Thymus (tissue), 14 donors: ENCODE measurements at places on chromosomes 7 and 10. TPM values are rescaled to one million over a fixed set of nuclear protein-coding genes. Genes with fewer than 3 reads are reported as not detected.

DNA sequence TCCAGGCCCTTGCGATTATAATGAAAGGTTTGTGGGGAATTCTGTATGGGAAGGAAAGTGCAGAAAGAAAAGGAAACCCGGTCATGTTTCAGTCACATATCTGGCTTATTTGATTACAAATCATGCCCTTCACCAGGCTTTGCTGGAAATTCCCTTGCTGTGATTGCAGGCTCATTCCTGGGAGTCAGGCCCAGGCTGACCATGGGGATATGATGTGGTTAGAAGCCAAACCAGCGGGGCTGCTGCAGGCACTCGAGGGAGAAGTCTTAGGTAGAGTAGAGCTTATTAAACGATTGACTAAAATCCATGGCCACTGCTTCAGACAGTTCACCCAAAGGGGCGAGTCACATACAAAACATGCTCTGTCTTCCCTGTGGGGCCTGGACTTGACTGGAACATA lies 16.2 kb downstream of the PKD1L1 start:
- DNase-seq = no peak
- no peak overlapping the region for H3K27ac ChIP-seq
- H3K27me3 ChIP-seq = no peaks in the 10 kb centered on the region
- no peak overlapping the region for H3K4me3 ChIP-seq
- H3K36me3 ChIP-seq = no peaks in the 10 kb centered on the region

- no peak for DNase-seq
- no peak overlapping the region for H3K4me3 ChIP-seq
- H3K4me1 ChIP-seq = no peaks in the 10 kb centered on the region
- H3K36me3 ChIP-seq = no peaks in the 10 kb centered on the region
- H3K27ac ChIP-seq = no peak overlapping the region
Measured at GRCh38 chr7:16121876-16122390, 299.4 kb downstream of the CRPPA start.

- H3K4me3 ChIP-seq = no peak overlapping the region
- peaks cover 65% of the 10 kb centered on the region for H3K27me3 ChIP-seq
- H3K4me1 ChIP-seq = no peaks in the 10 kb centered on the region
- DNase-seq = no peak
Measured at GRCh38 chr10:123997486-123998196, 95.8 kb downstream of the CHST15 start.

DNA sequence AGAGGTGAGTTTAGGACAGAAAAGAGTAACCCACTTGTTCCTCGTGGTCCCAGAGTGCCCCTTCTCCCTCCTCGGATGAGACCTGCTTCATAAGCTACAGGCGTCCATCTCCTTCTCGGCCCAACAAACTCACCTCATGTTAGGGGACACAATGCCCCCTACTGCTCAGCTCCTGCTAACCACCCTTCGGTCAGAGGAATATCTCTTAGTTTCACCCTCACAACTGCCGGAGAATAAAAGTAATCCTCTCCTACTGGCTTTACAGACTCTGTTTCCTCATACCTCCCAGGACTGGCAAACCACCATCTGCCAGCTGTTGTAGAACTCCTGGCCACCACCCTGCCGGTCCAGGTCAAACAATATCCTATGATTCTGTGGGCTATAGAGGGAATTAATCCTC lies 3.2 kb downstream of the AKR1B15 start:
- no peak for DNase-seq
- no peak overlapping the region for H3K4me3 ChIP-seq
- H3K27me3 ChIP-seq = no peaks in the 10 kb centered on the region
- H3K4me1 ChIP-seq = no peaks in the 10 kb centered on the region
- H3K27ac ChIP-seq = no peak overlapping the region

DNA sequence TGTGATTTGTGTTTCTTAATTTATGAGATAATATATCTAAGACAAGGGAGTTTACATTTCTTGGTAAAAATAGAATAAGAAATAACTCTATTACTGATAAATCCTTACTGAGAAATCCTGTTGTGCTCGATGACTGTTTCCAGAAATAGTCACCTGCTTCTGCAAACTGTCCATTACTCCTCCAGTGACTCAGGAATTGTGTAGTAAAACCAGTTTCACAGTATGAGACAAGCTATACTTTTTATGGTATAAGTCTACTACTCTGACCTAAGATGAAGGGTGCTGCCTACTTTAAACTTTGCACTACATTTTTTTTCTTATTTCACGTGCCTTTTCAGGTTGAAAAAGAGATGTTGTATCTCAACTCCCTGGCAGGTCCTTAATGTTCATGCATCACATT lies 6.8 kb upstream of the ANKRD22 start:
- H3K36me3 ChIP-seq = no peaks in the 10 kb centered on the region
- no peak overlapping the region for H3K27ac ChIP-seq
- no peak for DNase-seq

DNA sequence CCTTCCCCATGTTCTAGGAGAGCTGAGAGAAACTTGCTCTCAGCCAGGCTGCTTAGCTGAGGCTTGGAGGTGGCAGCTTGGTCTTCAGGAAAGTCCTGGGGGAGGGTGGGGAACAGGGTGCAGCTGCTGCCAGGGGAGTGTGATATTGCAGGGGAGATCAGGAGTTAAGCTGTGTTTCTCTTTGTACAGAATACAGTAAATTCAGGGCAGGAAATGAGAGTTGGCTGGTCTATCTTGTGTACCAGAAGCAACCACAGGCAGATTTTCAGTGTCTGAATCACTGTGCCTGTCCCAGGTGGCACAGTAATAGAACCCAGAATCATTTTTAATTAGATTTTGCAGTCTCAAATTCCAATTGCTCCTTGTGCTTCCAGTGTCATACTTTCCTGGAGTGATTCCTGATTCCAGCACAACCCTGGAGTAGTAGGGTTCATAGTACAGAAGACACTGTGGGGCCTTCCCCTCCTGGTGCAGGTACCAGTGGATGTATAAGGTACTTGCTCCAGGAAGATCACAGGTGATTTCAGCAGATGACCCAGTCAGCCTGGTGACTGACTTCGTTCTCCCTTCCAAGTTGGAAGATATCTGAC lies 94.0 kb upstream of the TARP start:
- H3K4me1 ChIP-seq = peaks cover 50% of the 10 kb centered on the region
- no peaks in the 10 kb centered on the region for H3K27me3 ChIP-seq
- peak overlapping the region; percentile 90 for H3K27ac ChIP-seq
- no peak for DNase-seq

- no peaks in the 10 kb centered on the region for H3K36me3 ChIP-seq
- no peak overlapping the region for H3K4me3 ChIP-seq
- no peak for DNase-seq
- H3K27me3 ChIP-seq = no peaks in the 10 kb centered on the region
- no peaks in the 10 kb centered on the region for H3K4me1 ChIP-seq
Measured at GRCh38 chr10:62769574-62770242, 34.8 kb upstream of the ADO start.

DNA sequence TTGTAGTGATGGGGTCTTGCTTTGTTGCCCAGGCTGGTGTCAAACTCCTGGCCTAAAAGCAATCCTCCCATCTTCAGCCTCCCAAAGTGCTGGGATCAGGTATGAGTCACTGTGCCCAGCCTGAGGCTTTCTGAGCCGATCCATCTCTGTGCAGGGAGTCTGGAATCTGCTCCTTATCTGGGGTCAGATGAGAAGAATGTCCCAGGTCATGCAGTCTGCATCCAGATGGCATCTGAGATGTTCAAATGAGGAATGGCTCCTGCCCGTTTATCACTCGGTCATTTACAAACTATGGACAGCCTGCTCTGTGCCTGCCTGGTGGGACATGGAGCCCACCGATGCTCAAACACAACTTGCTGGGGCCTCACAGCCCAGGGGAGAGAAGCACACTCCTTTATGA lies 11.1 kb upstream of the SLC18A3 start:
- H3K27ac ChIP-seq = no peak overlapping the region
- H3K27me3 ChIP-seq = no peaks in the 10 kb centered on the region
- no peak for DNase-seq
- H3K4me1 ChIP-seq = no peaks in the 10 kb centered on the region

DNA sequence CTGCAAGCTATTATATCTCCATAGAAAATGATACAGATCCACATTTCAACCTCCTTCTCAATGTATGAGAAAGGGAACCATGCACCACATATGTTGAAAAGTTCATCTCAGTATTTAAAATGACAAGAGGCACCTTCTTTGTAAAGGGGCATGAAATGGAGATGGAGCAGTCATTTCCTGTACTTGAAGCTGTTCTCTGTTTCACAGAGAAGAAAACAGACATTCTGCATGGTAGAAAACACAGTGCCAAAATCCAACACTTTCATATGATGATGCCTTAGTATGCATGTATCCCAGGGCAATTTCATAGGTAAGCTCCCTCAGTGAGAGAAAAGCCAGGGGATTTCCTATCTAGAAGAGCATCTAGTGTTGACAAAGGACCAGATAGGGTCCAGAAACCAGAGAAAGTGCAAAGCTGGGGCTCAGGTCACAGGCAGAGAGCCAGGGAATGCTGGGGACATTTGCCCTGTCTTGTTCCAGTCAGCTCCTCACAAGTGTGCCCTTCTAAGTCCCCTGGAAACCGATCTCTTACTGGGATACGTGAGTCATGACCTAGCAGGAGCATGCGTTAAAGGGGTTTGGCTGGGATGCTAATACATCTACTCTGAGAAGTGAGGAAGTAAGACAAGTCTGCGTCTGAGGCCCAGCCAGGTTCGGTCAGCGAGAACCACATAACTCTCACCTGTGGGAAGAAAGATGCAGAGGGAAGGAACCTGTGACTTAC lies 118.7 kb downstream of the ICA1 start:
- H3K4me1 ChIP-seq = peaks cover 3% of the 10 kb centered on the region
- no peak overlapping the region for H3K4me3 ChIP-seq
- H3K27me3 ChIP-seq = no peaks in the 10 kb centered on the region
- peak overlapping the region; percentile 62 for H3K27ac ChIP-seq

DNA sequence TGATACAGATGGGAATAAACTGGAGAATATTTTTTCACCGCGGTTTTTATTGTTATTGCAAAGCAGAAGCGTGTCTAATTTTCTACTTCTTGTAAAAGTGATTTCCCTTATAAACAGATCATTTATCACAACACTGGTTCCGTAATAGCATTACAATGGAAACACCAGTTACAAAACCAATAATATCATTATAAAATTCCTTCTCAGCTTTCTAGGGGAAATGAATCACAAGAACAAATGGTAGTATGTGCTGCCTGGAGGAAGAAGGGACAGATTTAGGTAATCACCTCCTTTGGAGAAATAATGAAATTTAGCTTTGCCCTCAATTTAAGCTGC lies 2.4 kb upstream of the CCDC6 start:
- no peaks in the 10 kb centered on the region for H3K36me3 ChIP-seq
- no peaks in the 10 kb centered on the region for H3K27me3 ChIP-seq

DNA sequence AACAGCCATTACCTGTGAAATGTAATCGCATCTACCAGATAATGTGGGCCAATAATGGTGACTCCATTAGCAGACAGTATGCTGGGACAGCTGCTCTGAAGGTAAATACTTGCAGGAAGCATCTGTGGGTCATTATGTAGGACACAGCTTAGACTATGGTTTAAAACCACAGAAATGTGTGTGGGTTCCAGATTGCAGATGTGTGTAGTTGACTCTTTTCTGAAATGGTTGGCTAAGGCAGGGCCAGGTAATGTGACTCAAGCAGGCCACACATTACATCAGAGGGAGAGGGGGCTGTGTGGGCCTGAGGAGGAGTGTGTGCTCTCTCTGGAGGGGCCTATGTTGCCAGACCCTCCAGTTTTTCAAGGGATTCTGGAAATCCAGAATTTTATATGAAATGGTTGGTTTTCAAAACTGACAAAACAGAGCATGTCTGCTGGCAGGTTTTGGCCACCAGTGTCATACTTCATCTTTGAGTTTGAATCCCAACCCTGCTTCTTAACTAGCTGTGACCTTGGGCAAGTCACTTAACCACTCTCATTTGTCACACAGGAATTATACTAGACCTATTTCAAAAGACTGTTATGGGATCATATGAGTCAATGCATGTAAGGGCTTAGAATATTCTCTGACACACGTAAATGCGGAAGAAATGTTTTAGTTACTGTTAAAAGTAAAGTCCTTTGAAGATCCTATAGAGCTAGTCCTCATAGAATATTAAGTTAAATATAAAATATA lies 64.5 kb downstream of the MCMBP start:
- no peak for DNase-seq
- no peak overlapping the region for H3K4me3 ChIP-seq
- H3K36me3 ChIP-seq = peaks cover 3% of the 10 kb centered on the region
- no peaks in the 10 kb centered on the region for H3K4me1 ChIP-seq

DNA sequence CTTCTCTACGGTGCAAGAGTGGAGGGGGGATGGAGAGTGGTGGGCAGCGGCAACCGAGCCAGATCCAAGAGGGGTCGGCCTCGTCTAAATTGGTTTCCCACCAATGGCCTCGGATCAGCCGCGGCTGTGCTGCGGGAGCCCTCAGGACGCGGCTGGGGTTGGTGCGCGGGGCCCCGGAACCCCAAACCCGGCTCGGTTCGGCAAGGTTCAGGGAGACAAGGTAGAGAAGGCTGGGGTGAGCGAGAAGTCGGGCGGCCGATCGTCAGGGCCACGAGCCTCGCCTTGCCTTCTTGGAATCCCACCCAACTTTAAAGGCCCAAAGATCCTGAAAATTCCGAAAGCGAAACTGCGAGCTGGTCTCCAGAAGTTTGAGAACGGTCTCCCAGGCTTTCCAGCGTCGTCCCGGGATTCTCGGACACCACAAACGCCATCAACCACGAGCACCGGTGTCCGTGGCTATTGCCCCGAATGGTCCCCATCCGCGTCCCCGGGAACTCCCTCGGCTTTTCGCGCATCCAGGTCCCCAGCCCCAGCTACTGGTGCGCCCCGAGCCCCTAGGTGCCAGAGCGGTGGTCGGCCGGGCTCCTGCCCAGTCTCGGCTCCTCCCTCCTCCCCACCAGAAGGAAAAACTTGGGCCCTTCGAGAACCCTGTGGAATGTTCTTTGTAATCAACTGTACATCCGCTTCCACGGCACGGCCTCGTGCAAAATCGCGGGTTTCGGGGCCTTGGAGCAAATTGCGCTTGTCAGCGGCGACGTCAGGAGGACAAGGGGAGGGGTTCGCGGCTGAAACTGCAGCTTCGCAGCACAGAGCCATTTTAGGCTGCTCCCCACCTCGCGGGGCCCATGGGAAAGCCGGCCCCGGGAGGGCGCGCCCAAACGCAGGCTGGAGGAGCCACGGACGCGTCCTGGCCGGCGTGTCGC lies 3.2 kb downstream of the SFMBT2 start:
- peak; percentile 50 for DNase-seq
- H3K4me1 ChIP-seq = peaks cover 16% of the 10 kb centered on the region
- peaks cover 38% of the 10 kb centered on the region for H3K27me3 ChIP-seq
- peak overlapping the region; percentile 53 for H3K27ac ChIP-seq
- H3K36me3 ChIP-seq = no peaks in the 10 kb centered on the region

GRCh38 chr7:138661069-138661635 lies 40.0 kb downstream of the SVOPL start:
- peaks cover 7% of the 10 kb centered on the region for H3K4me1 ChIP-seq
- no peak overlapping the region for H3K4me3 ChIP-seq
- no peak overlapping the region for H3K27ac ChIP-seq
- no peak for DNase-seq

HKDC1 gene
- total RNA-seq = 15.3 TPM

CC2D2B gene
- total RNA-seq = 0.33 TPM

IQUB gene
- 0.14 TPM for total RNA-seq

SHH gene
- 0.05 TPM for total RNA-seq

TRPV5 gene
- 0.05 TPM for total RNA-seq

LRMDA gene
- total RNA-seq = 2.5 TPM

GATA3 gene
- 6.5 TPM for total RNA-seq

PDZD8 gene
- 9.2 TPM for total RNA-seq
